ENCODE measurements at places on chromosomes 16 and 17.

DNA sequence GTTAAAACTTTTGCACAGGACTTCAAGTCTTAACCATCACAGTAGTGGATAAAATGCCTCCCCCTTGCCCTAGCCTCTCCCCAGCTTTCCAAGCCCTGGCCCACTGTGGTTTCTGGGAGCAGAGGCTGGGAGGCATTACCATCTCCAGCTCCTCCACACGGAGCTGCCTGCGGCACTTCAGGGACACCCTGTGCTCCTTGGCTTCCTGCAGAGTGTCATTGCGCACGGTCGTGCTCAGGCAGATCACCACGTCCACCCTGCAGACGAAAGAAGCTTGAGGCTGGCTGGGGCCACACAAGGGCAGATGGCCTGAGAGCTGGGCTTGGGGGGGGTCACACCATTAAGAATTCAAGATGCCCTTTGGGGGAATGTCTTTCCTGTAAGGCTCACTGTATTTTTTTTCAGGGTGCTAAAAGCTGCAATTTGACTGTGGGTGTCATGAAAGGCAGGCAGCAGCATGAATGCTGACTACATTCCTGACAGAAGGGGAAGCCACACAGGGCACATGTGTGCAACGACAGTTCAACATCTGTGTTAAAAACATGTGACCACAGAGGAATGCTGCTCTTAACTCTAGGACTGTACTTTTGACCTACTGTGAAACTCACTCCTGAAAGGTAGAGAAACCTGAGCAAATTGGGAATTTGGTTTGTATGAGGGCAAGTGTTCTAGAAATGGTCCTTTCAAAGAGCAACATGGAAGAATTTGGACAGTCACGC lies 47.7 kb upstream of the CLEC18B start:
- no peak for DNase-seq

DNA sequence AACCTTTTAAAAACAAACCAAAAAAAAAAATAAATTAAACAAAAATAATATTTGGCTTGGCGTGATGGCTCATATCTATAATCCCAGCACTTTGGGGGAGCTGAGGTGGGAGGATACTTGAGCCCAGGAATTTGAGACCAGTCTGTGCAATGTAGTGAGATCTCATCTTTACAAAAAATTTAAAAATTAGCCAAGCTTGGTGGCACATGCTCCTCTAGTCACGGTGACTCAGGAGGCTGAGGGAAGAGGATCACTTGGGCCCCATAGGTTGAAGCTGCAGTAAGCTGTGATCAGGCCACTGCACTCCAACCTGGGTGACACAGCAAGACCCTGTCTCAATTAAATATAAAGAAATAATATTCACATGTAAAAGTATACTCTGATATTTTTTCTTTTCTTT lies 12.2 kb downstream of the GNGT2 start:
- DNase-seq: no peak

DNA sequence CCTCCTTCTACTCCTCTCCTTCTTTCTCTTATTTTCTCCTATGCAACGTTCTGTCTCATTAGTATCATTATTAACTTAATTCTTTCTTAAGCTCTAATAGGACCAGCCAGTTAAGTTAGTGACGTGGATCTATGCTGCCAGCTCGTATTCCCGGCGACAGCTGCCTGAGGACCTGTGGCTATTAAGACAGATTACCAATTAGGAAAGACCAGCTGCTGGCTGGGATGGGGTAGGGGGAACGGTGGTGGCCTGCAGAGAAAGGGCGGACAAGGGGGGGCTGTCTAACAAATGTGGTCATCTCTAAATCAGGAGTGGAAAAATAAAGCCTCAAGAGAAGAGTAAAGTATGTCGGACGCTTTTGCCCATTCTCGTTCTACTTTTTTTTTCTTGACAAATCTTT lies 770 bp upstream of the MYH3 start:
- DNase-seq: no peak

DNA sequence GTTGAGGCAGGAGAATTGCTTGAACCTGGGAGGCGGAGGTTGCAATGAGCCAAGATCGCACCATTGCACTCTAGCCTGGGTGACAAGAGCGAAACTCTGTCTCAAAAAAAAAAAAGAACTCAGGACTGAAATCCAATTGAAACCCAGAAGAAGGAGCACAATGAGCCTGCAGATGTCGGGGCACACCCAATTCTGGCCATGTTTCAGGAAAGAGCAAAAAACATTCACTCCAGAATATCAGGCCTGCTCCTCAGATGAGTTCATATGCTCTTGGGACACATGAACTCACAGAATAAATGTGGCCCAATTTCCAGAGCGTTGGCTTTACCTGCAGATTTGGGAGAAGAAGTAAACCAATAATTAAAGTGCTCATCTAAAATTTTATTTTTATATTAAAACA lies 3.0 kb upstream of the CMTM2 start:
- no peak for DNase-seq

GRCh38 chr16:65113441-65113840 lies 8.4 kb downstream of the CDH11 start:
- DNase-seq: no peak

- DNase-seq: no peak
Observed at GRCh38 chr17:17514993-17515933, 19.1 kb upstream of the RASD1 start.

- no peak for DNase-seq
Observed at GRCh38 chr17:81202318-81202717, 20.4 kb downstream of the CEP131 start.

- no peak for DNase-seq
Observed at GRCh38 chr17:4956493-4957061, 5.7 kb downstream of the ENO3 start.

DNA sequence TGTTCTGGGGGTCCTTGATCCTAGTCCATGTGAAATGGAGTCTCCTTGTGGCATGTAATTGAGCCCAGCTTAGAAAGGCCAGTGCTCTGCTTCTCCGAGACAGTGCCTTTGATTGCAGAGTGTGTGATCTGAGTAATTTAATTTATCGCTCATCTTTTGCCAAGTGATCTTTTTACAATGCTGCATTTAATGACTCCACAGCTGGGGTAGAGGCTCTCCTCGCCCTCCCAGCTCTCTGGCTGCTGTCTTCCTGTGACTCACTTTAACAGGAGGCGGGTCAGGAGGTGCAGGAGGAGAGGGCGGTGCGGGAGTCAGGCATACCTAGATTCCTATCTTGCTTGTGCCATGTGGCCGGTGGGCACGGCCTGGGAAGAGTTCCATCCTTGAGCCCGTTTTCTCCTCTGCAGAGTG lies 113.4 kb upstream of the FOXF1 start:
- DNase-seq: no peak

All from NCI-H2081 (cell line).